ENCODE measurements at places on chromosomes 3 and 15.
A peak's percentile ranks its signal among the peaks of the same experiment; 100 is the strongest.

- peak; percentile 49 for DNase-seq
These were observed 1.0 kb upstream of the RYR3 start for GRCh38 chr15:33309602-33310276.

GRCh38 chr3:65581313-65581712 is 457.4 kb downstream of the MAGI1 start:
- no peak for DNase-seq

- DNase-seq: no peak
These were observed 2.4 kb downstream of the SLC6A6 start for GRCh38 chr3:14404631-14405359.

DNA sequence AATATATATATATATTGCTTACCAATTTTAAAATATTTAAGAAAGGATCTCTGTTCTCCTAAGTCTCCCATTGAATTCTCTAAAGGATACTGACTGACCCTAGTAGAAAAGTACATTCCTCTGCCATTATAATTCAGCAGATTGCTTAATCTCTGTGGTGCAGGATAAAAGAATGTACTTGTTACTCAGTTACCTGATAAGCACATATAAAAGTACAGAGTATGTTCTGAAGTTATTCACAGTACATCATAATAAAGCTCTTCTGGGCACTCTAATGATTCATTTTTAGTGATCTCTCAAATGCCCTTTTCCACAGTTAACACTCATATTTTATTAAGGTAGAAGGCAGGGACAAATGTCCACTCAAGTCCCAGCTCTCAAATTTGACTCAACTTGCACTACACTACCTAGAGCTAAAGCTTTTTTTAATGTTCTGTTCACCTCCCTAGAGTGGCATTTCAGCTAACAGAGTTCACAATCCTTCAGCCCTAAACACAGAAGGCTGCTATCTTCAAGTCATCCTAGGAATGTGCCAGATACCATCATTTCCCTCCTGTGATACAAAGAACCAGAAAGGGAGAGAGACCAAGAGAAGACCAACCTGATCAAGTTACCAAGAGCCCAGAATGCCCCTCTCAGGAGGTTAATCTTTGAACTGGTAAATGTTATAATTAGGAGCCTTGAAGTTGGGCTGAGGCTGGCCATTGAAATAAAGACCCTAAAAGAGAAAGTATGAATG is 53.3 kb downstream of the MEIS2 start:
- no peak for DNase-seq

- peak; percentile 49 for DNase-seq
These were observed 55.3 kb downstream of the CCDC33 start for GRCh38 chr15:74291101-74292071.

- no peak for DNase-seq
These were observed 53.7 kb downstream of the RGMA start for GRCh38 chr15:93035092-93035915.

DNA sequence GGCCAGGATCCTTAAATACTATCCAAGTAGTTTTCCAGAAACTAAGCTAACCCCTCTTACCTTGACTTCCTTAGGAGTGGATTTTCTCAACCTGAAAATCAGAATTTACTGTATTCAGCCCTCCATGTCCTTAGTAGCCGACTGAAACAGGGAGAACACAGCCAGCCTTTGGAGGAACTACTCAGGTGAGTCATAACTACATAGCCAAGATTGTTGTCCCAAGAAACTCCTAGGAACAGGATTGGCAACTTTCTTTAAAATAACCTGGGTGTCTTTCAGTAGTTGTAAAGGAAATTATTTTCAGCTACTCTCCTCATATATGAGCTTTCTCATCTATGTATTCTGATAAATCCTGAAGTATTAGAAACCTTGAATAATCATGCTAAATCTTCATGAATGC is 22.3 kb downstream of the FANCD2OS start:
- no peak for DNase-seq
